CD4-positive, alpha-beta T cell treated with Interleukin-15 for 4 hours (primary cell): ENCODE measurements at places on chromosomes 5 and 9.

DNA sequence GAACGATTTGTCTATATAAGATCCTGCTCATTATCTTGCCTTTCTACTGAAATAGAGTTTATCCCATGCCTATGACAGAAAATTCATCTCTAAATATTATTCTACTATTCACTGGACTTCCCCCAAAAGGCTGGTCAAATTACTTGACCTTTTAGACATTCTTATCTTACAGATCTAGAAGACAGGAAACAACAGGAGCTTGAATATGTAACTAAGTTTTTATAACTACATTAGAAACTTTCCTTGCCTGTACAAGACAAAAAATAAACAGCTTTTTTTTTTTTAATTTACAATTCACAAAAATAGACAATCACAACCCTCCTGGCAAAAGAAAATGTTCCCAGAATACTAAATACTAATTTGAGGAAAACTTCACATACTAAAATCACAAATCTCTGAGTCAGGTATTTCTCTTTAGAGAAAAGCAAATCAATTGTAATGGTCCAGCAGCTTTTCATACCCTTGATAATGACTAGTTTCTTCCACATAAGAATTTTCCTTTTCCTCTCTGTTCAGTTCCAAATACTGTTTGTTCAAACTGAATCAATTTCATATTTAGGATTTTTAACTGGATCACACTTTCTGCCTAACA, 68.6 kb downstream of the MLLT3 start:
- no peak for DNase-seq

DNA sequence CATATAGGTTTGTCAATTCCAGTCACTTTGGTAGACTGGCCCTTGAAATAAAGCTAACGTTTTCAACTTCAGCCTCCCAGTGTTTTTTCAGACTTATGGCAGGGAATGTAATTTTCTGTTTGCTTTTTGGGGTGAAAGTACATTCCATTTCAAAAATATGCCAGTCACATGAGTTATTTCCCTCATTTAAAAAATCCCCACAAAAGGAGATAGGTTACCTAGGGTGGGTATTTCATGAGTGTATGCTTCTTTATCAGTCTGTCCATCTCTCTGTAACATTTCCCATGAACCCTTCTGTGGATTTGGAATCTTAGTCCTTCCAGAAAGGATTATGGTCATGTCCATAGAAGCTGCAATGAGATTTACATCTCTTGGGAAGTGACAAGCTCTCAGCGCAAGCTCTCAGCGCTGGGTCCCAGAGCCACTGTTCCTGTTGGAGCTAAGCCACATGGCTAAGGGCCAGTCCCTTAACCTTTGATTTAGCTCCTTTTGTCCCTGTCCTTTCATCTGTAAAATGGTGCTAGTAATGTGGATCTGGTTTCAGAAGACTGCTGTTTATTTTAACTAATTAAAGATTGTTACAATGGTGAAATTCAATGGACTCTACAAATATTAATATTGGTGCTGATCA, 294.9 kb downstream of the NR3C1 start:
- DNase-seq = no peak

GRCh38 chr5:32531885-32532520, 53.4 kb upstream of the SUB1 start:
- peak; percentile 76 for DNase-seq

DNA sequence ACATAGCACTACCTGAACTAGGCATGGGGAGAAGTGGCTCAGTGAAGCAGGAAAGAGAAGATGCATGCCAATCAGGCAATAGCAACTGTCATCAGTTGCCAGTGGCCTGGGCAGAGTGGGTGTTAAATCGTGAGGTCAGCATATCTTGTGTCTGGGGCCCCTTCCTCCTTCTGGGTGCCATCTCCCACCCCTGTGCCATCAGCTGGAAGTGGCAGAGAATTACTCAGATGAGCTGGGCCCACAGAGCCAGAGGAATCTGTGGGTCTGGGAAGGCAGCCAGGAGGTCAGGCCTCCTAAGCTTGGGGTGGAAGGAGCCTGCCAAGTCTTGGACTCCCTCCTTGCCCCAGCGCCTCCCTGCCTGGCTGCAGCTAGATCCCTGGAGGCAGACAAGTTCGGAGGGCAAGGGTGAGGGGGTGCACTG, 66.5 kb downstream of the GALNT12 start:
- no peak for DNase-seq

DNA sequence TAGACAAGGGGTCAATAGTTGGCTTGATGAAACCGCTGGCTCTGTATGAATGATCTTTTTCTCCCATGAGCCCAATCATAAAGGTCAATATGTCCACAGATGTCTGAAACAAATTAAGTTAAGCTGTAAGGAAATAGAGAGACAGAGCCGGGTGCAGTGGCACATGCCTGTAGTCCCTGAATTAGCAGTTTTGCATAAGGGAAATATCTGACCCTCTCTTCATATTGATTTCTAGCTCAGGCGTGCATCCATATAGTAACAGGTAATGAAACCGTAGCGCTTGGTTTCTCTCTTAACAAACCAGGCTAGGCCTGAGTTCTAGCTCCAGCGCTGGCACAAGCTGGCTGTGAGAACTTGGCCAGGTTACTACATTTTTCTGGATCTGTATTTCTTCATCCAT, 118.1 kb upstream of the ERCC6L2 start:
- DNase-seq = no peak

DNA sequence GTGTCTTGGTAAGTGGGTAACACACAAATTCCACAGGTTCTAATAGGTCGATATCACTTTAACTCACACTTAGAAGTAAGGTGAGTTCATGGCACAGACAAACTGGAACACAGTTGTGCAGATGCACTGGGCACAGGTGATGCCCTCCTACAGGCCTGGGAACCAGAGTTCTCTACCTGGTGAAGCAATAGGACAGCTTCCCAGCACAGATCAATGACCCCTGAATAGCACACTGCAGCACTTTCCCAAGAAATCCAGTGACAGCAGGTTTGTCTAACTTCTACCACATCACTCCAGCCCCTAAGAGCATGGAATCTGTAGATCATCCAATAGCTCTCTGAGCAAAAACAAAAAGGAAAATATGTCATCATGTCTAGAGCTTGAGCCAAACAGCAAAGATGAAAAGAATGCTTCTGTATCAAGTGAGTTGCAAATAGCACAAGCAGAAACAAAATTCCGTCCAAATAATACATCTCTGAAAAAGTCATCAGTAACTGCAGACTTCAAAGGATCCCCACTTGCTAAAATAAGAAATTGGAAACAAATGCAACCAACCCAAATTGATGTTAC, 33.5 kb downstream of the MOCS2 start:
- DNase-seq = no peak

- no peak for DNase-seq
Measured at GRCh38 chr9:17878810-17879370, 300.0 kb downstream of the SH3GL2 start.

DNA sequence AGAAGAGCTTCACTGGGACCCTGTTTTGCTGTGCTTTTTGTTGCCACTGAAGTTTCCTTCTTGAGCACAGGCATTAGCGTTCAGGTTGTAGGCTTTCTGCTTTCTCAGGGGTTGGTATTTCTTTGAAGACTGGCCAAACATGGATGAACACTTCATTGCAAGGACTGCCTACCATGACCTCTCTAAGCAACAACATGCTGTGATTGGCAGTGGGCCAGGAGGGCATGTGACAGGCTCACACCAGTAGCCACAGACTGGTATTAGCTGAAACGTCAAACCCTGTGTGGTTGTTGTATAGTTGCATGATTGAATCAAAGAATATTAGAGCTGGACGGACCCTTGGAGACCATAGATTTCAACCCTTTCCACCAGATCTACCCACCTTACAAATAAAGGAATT, 20.0 kb upstream of the MLANA start:
- no peak for DNase-seq

- DNase-seq = peak; percentile 72
Measured at GRCh38 chr9:131732636-131733289, 7.1 kb downstream of the RAPGEF1 start.

GRCh38 chr5:95958310-95959014, 3.2 kb downstream of the ELL2 start:
- no peak for DNase-seq

- DNase-seq = no peak
Measured at GRCh38 chr9:128503870-128504269, 649 bp upstream of the GLE1 start.

GRCh38 chr9:4973902-4974301, 11.2 kb upstream of the JAK2 start:
- no peak for DNase-seq

GRCh38 chr5:95102687-95103086, 182.2 kb downstream of the MCTP1 start:
- DNase-seq = no peak

DNA sequence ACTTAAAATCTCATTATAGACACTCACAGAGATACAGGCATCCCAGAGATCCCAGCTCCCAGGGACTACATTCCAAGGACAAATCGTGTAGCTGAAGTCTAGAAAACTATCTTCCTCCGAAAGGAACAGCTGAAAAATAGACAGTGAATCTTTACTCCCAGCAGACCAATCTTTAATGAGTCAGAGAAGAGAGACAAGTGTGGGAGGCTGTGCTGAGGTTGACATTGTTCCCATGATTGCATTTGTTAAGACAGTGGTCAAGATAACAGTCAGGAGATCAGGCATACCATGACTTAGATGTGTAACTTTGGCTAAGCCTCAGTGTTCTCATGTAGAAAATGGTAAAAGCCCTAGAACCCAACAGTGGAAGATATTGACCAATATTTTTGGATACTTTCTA, 120.7 kb downstream of the PAPPA start:
- no peak for DNase-seq

DNA sequence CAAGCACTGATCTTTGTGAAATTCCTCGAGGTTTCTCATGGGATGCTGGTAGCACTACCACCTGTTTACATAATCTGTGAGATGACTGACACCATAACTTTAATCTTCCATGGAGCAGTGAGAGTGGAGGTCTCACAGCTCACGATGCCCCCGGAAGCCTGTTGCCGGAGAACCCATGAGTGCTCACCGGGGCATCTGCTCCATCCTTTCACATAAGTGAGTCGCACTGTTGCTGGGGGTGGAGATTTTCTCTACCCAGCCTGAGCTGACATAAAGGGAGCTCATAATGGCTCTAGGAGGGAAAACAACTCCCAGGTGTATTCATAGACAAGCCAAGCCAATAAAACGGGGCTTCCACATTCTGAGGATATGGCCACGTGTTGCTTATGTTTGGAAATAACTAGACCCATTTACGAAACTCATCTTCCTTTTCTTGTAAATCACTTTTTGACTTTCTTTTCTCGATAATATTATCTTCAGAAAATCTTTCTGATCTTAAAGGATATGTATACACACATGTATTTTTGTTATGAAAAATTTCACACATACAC, 11.2 kb upstream of the GFPT2 start:
- DNase-seq = no peak

DNA sequence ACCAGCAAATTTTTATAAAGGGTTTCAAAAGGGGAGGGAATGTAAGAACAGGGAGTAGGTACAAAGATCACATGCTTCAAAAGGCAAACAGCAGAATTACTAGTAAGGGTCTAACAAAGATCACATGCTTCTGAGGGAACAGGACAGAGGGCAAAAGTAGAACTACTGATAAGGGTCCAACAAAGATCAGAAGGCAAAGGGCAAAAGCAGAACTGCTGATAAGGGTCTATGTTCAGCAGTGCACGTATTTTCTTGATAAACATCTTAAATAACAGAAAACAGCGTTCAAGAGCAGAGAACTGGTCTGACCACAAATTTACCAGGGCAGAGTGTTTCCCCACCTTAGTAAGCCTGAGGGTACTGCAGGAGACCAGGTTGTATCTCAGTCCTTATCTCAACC, 469.5 kb upstream of the PIK3R1 start:
- no peak for DNase-seq

DNA sequence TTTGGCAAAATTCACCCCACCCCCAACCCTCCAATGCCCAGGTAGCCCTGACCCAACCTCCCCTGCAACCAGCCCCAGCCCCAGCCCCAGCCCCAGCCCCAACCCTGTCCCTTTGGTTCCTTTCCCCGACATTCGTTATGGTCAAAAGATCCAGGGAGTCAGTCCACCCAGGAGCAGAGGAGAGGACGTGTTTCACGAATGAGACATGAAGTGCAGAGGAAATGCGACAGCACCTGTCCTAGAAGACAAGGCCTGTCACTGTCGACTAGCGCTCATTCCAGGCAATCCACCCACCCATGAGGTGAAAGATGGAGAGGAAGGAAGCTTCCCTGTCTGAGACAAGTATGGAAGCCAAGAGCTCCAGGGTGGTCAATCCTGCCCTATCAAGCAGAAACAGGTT, 485.0 kb downstream of the SPATA31A7 start:
- DNase-seq = no peak

GRCh38 chr5:172695232-172696054, 54.4 kb downstream of the NEURL1B start:
- DNase-seq = no peak
